DMS153 (cell line): ENCODE measurements at places on chromosomes 11 and 22.

DNA sequence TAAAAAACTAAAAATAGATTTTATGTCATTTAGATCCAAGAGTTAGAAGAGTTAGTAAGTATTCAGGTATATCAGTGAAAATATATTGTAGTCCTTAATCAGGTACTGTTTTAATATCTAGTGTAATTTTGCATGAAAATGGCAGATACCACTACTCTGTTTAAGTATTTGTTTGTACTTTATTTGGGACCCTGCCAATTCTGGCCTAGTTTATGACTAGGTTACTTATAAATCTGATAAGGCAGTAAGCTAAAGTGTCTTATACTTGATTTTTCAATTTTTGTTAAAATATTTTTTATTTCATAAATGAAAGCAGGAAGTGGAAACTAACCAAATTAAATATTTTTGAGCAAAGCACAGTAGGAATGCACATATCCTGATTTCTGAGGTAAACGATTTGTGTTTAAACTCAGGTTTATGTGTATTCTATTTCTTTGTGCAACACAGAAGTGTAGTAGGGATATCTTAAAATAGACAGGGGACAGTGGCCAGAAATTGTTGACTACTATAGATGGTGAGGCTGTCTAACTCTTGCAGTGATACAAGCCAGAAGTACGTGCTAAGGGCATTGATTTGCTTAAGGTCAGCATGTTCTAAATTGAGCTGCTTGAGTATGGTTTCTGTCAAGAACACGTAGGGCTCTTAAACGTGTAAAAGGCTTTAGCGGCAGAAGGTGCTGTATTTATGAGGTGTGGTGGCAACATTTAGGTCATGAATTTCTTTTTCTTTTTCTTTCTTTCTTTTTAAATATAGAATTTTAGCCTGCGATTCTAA, 34.0 kb downstream of the HIPK3 start:
- no peak for DNase-seq

GRCh38 chr11:26551186-26551801, 20.8 kb downstream of the MUC15 start:
- DNase-seq: no peak

- DNase-seq: no peak
Observed at GRCh38 chr11:115249061-115249578, 255.1 kb downstream of the CADM1 start.

DNA sequence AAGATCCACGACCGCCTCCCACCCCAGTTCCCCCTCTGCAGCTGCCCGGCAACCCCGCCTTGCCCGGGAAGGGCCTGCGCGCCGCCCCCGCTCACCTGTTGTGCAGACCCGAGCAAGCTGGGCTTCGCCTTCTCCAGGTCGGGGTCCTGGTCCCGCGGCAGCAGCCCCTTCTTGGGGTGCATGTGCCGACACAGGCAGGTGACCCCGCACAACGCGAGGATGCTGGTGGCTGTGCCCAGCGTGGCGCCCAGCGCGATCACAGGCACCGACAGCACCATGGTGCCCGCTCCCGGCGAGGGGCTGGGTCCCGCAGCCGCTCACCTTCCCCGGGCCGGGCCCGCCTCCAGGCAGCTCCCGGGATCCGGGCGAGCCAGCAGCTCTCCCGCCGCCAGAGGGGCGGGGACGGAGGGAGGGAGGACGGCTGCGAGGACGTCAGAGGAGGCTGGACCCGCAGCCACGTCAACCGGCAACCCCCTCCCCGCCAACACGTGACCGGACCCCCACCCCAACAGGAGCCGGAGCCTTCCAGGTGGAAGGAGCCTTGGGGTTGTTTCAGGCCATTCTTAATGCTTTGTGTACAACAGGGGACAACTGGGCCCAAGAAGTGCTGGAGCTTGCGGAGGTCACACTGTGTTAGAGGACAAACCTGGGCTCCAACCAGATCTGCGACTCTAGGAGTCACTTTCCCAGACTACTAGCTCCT, at the start of gene SYT13:
TSS of gene SYT13 (minus strand) at position 412 of the 703 bp plus-strand sequence. CDS start at position 278, 134 bp downstream.
- peak; percentile 46 for DNase-seq

DNA sequence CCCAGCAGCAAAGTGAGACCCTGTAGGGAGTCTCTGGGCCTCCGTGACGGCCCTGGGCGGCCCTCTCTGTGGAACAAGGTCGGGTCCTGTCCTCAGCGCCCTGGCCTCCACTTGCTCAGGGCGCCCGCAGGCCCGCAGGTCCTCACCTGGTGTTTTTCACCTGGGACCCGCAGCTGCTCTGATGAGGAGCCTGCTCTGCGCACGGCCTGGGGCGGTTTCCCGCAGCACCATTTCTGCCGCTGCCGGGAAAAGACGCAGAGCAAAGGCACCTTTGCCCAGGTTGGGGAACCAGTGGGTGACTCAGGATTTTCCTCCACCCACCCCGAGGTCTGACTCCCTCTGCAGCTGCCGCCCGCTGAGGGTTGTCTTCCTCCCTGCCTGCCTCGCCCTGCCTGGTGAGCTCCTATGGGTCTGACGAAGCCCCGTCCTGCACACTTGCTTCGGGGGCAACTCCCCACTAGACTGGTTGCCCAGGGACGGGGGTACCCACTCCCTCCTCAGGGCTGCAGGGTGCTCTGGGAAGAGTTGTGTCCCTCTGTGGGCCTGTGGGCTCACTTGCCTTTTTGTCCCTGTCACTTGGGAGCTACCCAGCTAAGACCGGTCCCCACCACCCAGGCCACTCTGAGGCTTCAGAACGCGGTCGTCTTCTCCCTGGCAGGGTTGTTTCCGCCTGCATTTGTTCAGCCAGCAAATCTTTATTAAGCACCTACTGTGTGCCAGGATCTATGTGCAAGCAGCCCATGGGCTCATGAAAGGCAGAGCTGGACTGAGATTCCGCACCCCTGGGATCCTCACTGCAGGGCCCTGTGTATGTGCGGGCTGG, 89.5 kb downstream of the KCNQ1 start:
- DNase-seq: no peak

- DNase-seq: no peak
Observed at GRCh38 chr22:38464992-38465672, 2.8 kb upstream of the KDELR3 start.

DNA sequence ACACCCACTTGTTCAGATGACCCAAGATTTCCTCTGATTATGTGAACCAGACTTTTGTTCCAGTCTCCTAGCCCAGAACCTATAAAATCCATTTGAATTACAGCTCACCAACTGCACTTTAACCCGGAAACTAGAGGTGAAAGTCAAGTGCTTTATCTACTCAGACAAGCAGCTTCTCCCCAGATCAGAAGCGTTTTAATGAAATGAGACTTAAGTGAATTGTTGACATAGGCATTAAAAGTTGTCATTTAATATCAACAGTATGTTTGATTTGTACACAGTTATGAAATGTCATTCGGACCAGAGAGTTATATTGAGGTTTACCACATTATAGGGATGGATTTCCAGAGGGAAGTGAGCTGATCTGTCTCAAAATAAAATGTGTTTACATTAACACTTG, 52.0 kb downstream of the CADM1 start:
- DNase-seq: peak; percentile 48

DNA sequence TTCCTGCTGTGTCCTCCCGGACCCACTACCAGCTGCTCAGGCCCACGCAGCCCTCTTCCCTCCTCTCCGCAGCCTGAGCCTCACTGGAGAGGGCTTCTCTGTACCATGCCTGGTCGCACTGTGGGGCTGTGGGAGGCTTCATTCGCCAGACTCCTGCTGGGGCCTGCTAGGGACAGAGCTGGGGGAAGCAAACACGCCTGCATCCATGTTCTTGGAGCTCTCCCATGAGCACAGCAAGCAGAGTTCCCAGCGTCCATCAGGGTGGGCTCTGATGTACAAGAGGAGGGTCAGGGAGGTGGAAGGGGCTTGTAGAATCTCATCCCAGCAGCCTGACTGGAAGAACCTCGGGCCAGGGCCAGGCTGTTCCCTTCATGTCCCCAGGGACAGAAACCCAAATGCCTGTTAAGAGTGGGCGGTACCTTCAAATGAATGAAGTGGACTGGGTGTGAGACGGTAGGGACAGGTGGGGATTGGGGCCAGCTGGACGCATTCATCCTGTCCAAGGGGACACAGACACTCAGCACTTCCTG, 59.9 kb downstream of the MPPED1 start:
- DNase-seq: no peak
